ENCODE measurements at places on chromosomes 2 and 18.

DNA sequence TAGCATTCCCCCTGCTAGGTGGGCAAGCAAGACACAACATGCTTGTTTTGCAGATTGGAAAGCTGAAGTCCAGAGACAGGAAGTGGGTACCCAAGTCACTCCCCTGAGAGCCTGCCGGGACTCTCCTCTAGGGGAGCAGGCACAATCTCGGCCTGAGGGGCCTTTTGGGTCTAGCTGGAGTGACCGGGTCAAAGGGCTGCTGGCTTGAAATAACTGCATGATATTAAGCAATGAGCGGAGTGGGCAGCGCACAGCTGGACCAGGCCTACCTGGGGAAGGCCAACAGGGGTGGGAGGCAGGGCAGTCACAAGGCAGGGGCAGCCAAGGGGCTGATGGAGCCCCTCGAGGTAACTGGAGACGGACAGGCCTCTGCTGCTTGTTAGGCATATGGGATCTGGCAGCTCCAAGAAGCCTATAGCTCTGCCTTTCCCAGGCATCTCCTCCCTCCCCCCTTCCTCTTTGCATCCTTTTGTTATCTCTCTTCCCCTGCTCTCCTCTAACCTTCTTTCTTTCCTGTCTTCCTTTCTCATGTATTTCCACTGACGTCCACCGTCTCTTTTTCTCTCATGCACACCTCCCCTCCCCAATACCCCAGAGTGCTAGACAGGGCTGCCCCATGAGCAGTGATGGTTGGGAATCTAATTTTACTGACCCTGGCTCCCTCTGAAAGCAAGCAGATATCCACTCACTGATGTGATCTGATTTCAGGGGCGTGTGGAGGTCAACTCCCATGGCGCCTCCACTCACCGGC is 237.5 kb downstream of the LOXHD1 start:
- no peak for DNase-seq

- DNase-seq: no peak
Observed at GRCh38 chr2:169386722-169387121, 24.4 kb upstream of the LRP2 start.

DNA sequence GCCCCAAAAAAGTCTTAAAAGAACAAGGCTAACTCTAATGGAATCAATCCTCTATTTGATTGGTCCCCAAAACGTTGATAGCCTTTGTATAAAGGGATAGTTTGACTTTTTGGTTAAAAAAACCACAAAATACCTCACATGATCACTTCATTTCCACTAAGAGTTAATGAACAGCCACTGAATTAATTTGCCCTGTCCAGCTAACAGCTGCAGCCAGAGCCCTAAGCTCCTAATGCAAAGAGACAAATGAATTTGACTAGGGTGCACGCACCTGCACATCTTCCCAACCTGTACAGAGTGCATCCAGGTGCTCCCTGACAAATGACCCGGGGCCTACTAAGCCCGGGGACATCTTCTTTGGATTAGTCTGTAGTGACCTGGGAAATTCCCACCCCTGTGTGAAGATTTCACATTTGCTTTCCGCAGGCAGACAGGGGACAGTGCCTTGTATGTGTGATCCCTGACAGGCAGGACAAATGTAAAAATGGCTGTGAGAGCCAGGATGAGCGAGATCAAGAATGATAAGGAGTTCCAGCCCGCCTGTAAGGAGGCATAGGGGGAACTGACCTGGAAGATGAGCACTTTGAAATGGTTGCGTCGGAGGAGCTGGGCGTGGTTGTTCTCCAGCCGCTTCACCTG is 893 bp downstream of the CAVIN2 start:
- DNase-seq: no peak

- no peak for DNase-seq
Observed at GRCh38 chr2:84526562-84526961, 10.3 kb downstream of the DNAH6 start.

DNA sequence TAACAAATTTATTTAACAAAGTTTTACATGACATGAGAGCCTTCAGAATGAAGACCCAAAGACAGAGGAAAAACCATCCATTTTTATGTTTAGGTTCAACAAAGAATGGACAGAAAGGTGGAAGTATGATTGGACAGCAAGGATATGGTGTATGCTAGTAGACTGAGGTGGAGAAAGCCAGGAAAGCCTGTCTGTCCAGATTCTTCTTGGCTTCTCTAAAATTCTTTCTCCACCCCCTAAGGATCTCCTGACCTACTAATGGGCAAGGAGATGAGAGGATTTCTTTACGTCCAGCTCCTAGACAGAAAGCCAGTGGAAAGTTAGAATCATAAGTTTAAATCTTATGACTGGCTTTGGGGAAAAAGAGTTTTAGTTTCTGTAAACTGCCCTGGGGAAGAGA is 3.0 kb downstream of the ATIC start:
- DNase-seq: no peak

- DNase-seq: no peak
Observed at GRCh38 chr2:45882707-45883602, 231.5 kb downstream of the PRKCE start.

GRCh38 chr18:32438173-32438572 is 32.5 kb downstream of the GAREM1 start:
- DNase-seq: no peak

GRCh38 chr2:47272905-47273758 is 118.0 kb upstream of the STPG4 start:
- DNase-seq: no peak

DNA sequence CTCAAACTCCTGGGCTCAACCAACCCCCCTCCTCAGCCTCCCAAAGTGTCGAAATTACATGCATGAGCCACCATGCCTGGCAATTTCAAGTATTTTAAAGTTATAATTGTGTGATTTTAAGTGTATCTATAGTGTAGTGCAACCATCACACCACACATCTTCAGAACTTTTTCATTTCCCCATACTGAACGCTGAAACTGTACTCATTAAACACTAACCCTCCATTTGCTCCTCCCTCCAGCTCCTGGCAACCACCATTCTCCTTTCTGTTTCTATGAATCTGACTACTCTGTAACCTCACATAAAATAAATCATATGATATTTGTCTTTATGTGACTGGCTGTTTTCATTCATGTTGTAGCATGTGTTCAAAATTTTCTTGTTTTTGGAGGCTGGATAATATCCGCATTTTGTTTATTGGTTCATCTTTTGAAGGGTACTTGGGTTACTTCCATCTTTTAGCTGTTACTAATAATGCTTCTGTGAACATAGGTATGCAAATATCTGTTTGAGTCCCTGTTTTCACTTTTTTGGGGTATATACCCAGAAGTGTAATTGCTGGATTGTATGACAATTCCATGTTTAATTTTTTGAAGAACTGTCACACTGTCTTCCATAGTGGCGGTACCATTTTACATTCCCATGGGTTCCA is 188.2 kb downstream of the PLCL1 start:
- DNase-seq: no peak

DNA sequence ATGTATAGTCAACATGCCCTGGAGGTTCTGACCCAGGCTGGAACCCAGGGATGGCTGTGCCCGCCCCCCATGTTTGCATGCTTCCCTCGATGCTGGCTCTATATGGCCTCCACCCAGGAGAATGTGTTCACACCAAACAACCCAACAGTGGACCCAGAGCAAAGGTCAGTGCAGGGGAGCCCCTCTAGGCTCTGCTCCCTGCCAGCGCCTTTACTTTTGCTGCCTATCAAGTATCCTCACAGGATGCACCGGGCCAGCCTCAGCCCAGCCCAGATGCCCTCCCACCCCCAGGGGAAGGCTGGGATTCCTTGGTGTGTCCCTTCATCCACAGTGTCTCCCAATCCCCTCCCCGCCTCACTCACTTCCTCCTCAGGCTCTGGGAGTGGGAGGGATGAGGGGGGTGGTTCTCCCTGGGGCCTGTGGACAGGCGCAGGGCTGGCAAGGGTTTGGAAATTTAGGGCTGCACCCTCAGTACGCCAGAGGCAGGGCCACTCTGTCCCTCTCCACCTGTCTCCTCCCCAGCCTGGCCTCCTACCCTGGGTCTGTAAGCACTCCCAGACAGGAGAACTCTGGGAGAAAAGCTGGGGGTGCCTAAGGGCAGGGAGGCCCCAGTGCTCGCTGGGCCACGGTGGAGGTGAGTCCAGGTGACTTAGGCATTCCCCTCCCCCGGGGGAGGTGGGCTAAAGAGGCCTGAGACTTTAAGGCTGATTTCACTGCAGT is 2.3 kb downstream of the ATP6V1B1 start:
- DNase-seq: no peak

DNA sequence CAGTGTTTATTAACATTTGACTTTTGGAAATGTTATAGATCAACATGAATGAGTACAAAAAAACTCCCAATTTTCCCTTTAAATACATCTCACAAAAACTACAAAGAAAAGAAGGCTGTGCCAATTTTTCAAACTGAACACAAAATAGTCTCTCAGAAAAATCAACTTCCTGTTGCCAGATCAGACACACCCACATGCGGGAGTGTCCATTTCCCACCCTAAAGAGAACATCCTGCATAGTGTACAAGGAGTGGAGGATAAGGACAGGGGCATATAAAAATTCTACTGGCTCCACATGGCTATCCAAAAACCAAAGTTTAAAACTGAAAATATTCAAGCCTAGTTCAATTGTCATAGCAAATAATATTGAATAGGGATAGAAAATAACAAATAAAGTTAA is 165.3 kb downstream of the ATAD2B start:
- no peak for DNase-seq

GRCh38 chr18:11981192-11981542 is at the start of gene IMPA2:
Gene IMPA2 (plus strand): TSS chr18:11981507. CDS start chr18:11981670, 163 bp downstream.
- DNase-seq: no peak

- no peak for DNase-seq
Observed at GRCh38 chr2:135570884-135571283, 39.6 kb downstream of the R3HDM1 start.

- no peak for DNase-seq
Observed at GRCh38 chr18:45008694-45009413, 328.2 kb downstream of the SETBP1 start.

- no peak for DNase-seq
Observed at GRCh38 chr2:47869859-47870595, 36.3 kb downstream of the FBXO11 start.

DNA sequence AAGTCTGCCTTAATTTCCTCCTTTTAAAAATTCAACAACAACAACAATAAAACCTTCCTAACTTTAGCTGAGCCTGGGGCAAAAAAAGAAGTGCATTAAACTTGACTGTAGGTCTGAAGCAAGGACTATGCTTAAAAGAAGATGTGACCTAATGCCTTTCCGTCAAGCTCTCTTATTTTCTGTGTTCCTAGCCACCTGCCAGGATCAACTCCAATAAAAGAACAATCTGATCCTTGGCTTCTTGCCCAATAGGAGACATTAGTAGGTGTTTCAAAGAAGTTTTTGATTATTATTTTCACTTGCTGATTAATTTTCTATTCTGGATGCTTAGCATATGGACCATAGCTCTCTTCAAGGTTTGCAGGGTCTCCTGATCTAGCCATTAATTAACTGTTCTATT is 237.5 kb downstream of the STK39 start:
- no peak for DNase-seq

- DNase-seq: no peak
Observed at GRCh38 chr2:12543978-12544558, 172.7 kb upstream of the TRIB2 start.

- peak; percentile 23 for DNase-seq
Observed at GRCh38 chr2:45141883-45142866, 132.9 kb upstream of the SIX2 start.

DNA sequence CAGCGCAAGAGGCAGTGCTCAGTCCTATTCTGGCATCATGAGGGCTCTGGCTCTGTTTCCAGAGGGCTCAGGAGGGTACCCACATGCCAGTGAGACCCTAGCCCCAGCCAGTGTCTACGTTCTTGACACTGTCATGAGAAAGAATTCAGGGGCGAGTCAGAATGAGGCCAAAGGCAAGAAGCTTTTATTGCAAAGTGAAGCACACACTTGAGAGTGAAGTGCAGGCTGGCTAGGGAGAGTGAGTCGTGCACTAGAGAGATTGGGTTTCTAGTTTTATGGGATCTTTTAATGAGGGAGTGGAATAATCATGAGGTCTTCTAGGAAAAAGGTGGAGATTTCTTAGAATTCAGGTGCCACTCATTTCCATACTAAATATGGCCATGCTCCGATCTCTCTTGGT is 164.1 kb downstream of the DCDC2C start:
- DNase-seq: no peak

DNA sequence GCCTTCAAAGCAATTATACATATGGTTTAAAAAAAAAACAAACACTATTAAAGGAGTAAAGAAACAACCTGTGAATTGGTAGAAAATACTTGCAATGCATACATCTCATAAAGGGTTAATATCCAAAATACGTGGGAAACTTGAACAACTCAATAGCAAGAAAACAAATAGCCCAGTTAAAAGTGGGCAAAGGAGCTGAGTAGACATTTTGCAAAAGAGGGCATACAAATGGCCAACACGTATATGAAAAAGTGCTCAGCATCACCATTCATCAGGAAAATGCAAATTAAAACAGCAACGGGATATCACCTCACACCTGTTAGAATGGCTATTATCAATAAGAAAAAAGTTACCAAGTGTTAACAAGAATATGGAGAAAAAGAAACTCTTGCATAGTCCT is 298.3 kb upstream of the RBMS1 start:
- DNase-seq: no peak

- no peak for DNase-seq
Observed at GRCh38 chr2:24245986-24246776, 71.3 kb downstream of the FAM228A start.

DNA sequence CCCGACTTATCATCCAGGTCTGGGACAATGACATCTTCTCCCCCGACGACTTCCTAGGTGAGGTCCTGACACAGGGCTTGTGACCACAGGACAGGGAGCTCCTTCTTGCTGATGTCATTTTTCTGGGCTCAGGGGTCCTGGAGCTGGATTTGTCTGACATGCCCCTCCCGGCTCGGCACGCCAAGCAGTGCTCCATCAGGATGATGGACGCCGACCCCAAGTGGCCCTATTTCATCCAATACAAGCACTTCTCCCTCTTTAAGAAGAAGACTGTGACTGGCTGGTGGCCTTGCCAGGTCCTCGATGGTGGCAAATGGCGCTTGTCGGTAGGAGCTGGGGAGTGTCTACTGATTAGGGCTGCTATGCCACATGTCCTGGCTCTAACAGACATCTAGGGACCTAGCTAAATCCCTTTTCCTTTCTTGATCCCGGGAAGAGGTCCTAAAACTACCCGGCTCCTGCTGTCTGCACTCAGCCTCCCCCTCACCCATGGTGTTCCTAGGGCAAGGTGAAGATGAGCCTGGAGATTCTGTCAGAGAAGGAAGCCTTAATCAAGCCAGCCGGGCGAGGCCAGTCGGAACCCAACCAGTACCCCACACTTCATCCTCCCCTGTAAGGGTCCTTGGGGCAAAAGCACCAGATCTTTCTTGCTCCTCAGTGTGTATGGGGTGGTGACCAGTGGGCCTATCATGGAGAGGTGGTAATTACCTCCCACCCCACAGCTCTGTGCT is 36.7 kb downstream of the LMAN2L start:
- DNase-seq: no peak

DNA sequence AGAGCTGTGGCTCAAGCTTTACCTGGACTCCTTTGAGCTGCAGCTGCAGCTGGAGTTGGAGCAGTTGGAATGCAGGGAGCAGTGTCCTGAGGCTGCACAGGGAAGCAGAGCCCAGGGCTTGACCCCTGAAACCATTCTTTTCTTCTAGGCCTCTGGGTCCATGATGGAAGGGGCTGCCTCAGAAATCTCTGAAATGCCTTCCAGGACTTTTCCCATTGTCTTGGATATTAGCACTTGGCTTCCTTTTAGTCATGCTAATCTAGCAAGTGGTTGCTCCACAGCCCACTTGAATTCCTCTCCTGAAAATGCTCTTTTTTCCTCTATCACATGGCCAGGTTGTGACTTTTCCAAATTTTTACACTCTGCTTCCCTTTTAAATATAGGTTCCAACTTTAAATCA is 108.6 kb upstream of the RNF152 start:
- no peak for DNase-seq
